ENCODE measurements at places on chromosomes 4 and X. TPM values are rescaled to one million over a fixed set of nuclear protein-coding genes. Genes with fewer than 3 reads are reported as not detected.

Gene F8A3
- total RNA-seq, result 0.19 TPM

Gene GAB1
- total RNA-seq, result 87.1 TPM

Gene BMX
- total RNA-seq, result 3.3 TPM

Gene FBXW7
- total RNA-seq, result 56.7 TPM

Gene NXF2
- not detected for total RNA-seq

Gene ING2
- 5.9 TPM for total RNA-seq

Gene UGT2A2
- total RNA-seq, result not detected

Gene USP27X
- total RNA-seq, result 1.8 TPM

Gene ERCC6L
- total RNA-seq, result not detected

Gene FTSJ1
- total RNA-seq, result 15.3 TPM

Gene GEMIN8
- 12.6 TPM for total RNA-seq

Gene MAGEA4
- not detected for total RNA-seq

Gene RIPPLY1
- not detected for total RNA-seq

Gene USP17L30
- not detected for total RNA-seq

Gene PSAPL1
- not detected for total RNA-seq

Gene TMPRSS11A
- not detected for total RNA-seq

Gene RBMX2
- 11.6 TPM for total RNA-seq

Gene JAKMIP1
- not detected for total RNA-seq

Gene ACSL1
- 316 TPM for total RNA-seq
